ENCODE measurements at places on chromosomes 4 and X. TPM values are rescaled to one million over a fixed set of nuclear protein-coding genes. Genes with fewer than 3 reads are reported as not detected.

- no peaks in the 10 kb centered on the region for H3K27me3 ChIP-seq
- no peaks in the 10 kb centered on the region for H3K36me3 ChIP-seq
- H3K4me3 ChIP-seq, result no peak overlapping the region
- H3K27ac ChIP-seq, result no peak overlapping the region
Measured at GRCh38 chr4:137994853-137995252, 247.3 kb downstream of the SLC7A11 start.

DNA sequence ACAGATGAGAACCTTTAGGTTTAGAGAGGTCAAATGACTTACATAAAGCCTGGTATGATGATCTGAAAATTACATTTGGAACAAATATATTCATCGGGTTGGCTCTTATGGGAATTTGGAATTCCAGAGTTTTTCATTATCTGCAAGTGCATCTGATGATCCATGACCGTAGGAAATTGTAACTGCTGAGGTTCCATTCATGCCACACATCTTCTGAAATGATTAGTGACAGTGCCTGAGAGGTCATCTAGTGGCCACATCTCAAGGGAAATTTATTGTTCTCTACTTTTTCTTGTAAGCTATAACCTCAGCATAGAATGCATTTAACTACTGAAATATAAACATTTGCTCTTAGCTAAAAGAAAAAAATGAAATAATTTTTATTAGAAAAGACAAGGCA, 105.8 kb upstream of the NWD2 start:
- no peaks in the 10 kb centered on the region for H3K27me3 ChIP-seq
- no peaks in the 10 kb centered on the region for H3K36me3 ChIP-seq
- no peak overlapping the region for H3K27ac ChIP-seq
- DNase-seq, result no peak
- H3K4me1 ChIP-seq, result no peaks in the 10 kb centered on the region
- H3K4me3 ChIP-seq, result no peak overlapping the region

DNA sequence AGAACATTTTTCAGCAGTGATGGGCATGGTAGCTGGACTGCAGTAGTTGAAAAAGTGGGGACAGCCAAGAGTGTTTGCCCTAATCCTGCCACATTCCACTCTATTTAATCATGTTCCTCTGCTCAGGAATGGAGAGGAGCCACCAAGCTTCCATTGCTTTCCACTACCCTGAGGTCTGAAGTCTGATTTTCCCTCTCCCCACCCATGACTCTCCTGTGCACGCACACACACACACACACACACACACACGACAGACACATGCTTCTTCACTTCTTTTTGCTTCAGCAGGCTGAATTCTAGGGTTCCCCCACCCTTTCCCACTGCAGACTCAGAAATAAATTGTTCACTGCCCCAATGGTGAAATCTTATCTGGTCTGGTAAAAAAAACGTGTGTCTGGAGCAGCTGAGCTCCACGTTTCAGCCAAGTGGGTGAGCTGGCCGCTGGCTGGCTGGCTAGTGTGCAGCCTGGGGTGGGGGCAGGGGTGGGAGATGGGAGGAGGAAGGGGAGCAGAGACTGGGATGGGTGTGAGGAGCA, 142.7 kb upstream of the NALF2 start:
- no peaks in the 10 kb centered on the region for H3K27me3 ChIP-seq
- H3K4me1 ChIP-seq, result no peaks in the 10 kb centered on the region
- no peaks in the 10 kb centered on the region for H3K36me3 ChIP-seq

DNA sequence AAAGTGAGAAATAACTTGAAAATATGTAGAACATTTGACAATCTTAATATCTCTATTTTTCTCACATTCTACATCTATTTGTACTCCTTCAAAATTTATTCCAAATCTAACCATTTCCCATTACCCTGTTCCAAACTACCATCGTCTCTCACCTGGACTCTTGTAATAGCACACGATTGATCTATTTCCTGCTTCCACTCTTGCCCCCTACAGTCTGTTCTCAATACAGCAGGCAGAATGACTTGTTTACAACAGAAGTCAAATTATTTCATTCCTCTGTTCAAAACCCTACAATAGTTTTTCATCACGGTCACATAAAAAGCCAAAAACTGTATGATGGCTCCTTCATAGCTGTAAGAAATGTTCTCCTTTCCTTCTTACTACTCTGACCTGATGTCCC, 21.1 kb upstream of the LUZP4 start:
- DNase-seq, result no peak
- no peak overlapping the region for H3K27ac ChIP-seq
- H3K4me3 ChIP-seq, result no peak overlapping the region
- H3K27me3 ChIP-seq, result no peaks in the 10 kb centered on the region
- H3K4me1 ChIP-seq, result no peaks in the 10 kb centered on the region

- no peak overlapping the region for H3K4me3 ChIP-seq
- no peak for DNase-seq
- H3K4me1 ChIP-seq, result no peaks in the 10 kb centered on the region
- no peak overlapping the region for H3K27ac ChIP-seq
Measured at GRCh38 chr4:47050761-47051725, 19.7 kb downstream of the GABRB1 start.

GRCh38 chr4:114494246-114494803, 104.3 kb upstream of the UGT8 start:
- no peaks in the 10 kb centered on the region for H3K4me1 ChIP-seq
- H3K27ac ChIP-seq, result no peak overlapping the region
- no peaks in the 10 kb centered on the region for H3K36me3 ChIP-seq
- no peak overlapping the region for H3K4me3 ChIP-seq
- H3K27me3 ChIP-seq, result no peaks in the 10 kb centered on the region
- DNase-seq, result no peak

DNA sequence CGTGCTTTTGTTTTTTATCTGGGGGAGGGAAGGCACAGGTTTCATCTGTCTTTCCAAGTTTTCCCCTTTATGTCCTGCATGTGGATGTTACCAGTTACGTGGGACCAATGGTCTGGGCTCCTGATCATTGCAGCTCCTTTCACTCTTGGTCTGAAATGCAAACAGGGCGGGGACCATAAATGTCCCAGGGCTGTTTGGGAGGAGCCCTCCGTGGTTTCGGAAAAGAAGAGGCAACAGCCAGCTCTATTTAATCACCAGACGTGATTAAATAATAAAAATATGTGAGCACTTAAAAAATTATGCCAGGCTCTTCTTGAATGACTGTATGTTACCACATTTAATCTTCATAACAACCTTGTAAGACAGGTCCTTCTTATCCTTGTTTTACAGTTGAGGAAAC, 30.8 kb upstream of the C1GALT1C1 start:
- H3K36me3 ChIP-seq, result no peaks in the 10 kb centered on the region
- no peaks in the 10 kb centered on the region for H3K4me1 ChIP-seq
- H3K4me3 ChIP-seq, result no peak overlapping the region

DNA sequence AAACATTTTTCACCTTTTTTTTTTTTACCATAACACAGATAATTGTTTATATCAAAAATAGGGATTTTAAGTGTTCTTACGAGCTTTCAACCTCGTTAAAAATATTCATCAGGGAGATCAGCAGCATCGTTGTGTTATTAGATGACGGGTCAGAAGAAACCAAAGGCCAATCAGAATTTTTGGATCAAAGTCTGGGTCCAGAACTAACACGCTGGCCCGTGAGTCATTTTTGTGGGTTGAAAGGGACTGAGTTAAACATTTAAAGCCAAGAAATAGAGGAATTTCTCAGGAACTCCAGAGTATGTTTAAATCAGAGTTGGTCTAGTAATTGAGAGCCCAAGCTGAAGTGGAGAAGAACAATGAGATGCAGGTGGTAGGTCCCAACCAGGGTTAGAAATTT, 170.8 kb downstream of the TLL1 start:
- no peaks in the 10 kb centered on the region for H3K4me1 ChIP-seq
- no peaks in the 10 kb centered on the region for H3K27me3 ChIP-seq
- H3K36me3 ChIP-seq, result no peaks in the 10 kb centered on the region

- DNase-seq, result no peak
- H3K27me3 ChIP-seq, result no peaks in the 10 kb centered on the region
Measured at GRCh38 chrX:24364326-24364725, 3.9 kb downstream of the SUPT20HL1 start.

DNA sequence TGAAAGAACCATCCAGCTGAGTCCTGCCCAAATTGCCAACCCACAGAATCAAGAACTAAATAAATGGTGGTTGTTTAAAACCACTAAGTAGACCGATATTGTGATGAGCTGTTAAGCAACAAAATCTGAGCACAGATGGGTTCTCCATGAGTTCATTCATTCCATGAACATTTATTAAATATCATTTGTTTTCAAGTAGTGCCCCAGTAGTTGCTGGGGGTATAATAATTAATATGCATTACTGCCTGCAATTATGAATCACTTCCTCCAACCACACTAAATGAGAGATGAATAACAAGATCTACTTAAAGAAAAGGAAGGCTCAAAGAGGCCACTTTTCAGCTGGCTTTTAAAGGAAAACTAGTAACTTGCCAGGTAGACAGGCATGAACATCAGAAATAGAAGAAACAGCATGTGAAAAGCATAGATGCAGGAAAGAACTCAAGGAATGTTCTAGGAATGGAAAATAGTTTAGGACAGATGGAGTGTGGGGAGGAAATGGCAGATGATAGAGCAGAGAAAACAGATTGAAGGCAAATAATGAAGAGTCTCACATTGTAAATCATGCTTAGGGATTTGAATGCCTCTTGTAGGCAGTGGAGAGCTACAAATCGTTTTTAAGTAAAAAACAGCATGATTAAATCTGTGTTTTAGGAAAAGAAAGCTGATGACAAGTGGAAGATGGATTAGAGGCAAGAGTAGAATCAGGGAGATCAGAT, 641.7 kb upstream of the DIPK2B start:
- no peak overlapping the region for H3K27ac ChIP-seq
- H3K4me3 ChIP-seq, result no peak overlapping the region
- no peak for DNase-seq
- no peaks in the 10 kb centered on the region for H3K4me1 ChIP-seq
- H3K27me3 ChIP-seq, result no peaks in the 10 kb centered on the region

DNA sequence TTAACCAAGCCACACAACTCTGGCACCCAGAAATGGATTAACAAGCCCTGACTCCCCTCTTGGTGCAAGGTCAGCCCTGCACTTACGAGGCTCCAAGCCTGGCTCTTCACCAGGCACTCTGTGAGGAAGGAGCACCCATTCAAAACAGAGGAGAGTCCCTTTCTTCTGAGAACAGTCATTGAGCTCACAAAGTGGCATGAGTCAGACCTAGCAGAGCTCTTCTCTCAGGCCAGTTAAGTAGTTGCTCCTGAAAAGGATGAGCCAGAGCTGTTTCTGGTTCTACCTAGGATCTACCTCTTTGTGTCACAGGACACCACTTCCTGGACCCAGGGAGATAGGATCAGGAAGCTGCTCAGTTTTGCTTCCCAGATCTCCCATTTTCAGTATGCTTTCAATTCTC, 48.2 kb downstream of the EVC2 start:
- no peaks in the 10 kb centered on the region for H3K4me1 ChIP-seq
- DNase-seq, result no peak
- peaks cover 16% of the 10 kb centered on the region for H3K36me3 ChIP-seq
- no peak overlapping the region for H3K27ac ChIP-seq

- no peaks in the 10 kb centered on the region for H3K27me3 ChIP-seq
- H3K36me3 ChIP-seq, result no peaks in the 10 kb centered on the region
- DNase-seq, result no peak
- no peaks in the 10 kb centered on the region for H3K4me1 ChIP-seq
Measured at GRCh38 chrX:150926791-150927190, 28.3 kb upstream of the CD99L2 start.

DNA sequence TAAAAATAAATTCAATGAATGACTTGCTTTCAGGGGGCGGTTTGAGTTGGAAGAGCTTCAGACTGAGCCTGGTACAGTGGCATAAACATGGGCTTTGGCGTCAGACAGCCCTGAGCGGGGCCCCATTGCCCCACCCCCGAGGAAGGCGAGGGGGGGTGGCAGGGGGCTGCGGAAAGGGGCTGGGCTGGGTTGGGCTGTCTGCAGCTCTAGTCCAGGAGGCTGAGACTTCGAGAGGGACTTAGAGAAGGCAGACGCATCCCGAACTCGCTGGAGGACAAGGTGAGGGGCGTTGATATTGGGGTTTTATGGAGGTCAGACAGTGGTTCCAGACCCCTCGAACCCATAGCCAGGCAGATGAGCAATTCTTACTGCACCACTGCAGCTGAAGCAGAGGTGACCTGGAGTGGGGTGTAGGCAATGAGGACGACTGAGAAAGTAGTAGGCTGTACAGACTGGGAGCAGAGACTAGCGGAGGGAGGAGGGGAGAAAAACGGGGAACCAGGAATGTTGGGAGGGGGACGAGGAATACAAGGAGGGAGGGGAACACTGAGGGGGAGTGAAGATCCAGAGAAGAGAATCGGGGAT, at the start of gene MAGED2:
MAGED2 (plus strand) TSS at position 222 of the 585 bp plus-strand sequence. CDS start 1,587 bp downstream, outside the sequence.
- H3K4me1 ChIP-seq, result no peaks in the 10 kb centered on the region
- peak; percentile 85 for DNase-seq
- H3K36me3 ChIP-seq, result peaks cover 28% of the 10 kb centered on the region

GRCh38 chr4:25977397-25978170, 63.6 kb downstream of the SMIM20 start:
- no peak for DNase-seq
- no peaks in the 10 kb centered on the region for H3K36me3 ChIP-seq
- no peak overlapping the region for H3K4me3 ChIP-seq
- H3K27ac ChIP-seq, result no peak overlapping the region

- DNase-seq, result no peak
- no peak overlapping the region for H3K4me3 ChIP-seq
- H3K36me3 ChIP-seq, result no peaks in the 10 kb centered on the region
- peaks cover 7% of the 10 kb centered on the region for H3K4me1 ChIP-seq
- H3K27ac ChIP-seq, result no peak overlapping the region
Measured at GRCh38 chrX:96715481-96715880, 30.8 kb downstream of the DIAPH2 start.

DNA sequence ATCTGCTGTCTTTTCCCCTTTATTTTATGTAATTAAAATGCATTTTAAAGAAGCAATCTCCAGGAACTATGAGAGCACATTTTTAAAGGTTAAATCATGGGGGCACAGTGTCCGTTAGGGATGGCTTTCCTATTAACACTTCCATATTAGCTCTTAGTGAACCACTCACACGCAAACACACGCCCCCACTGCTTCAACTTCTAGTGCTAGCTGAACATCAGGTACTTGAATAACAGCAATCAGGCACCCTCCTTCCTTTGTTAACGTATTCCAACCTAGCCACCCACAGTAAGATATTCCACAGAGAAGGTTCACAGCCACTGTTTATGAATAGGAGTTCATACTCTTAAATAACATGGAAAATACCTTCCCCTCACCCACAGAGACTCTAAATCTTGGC, 9.3 kb downstream of the TMEM255A start:
- H3K27ac ChIP-seq, result peak overlapping the region; percentile 53
- H3K4me1 ChIP-seq, result peaks cover 18% of the 10 kb centered on the region
- no peak for DNase-seq
- H3K27me3 ChIP-seq, result no peaks in the 10 kb centered on the region
- no peaks in the 10 kb centered on the region for H3K36me3 ChIP-seq

The USP51 gene
- total RNA-seq, result 5.0 TPM

The ARL9 gene
- total RNA-seq, result not detected

The MED28 gene
- total RNA-seq, result 60.0 TPM

The STAP1 gene
- total RNA-seq, result 25.2 TPM

The PNMA6F gene
- total RNA-seq, result not detected

The KCTD8 gene
- total RNA-seq, result 0.30 TPM

The ADGRL3 gene
- 0.63 TPM for total RNA-seq

The XKRX gene
- 0.54 TPM for total RNA-seq

The TRMT10A gene
- 5.0 TPM for total RNA-seq

The CT45A1 gene
- not detected for total RNA-seq

The WAS gene
- total RNA-seq, result 169 TPM

The HMX1 gene
- total RNA-seq, result not detected

Data from spleen (tissue), 13 donors.